ENCODE measurements at places on chromosomes 3 and 15.

DNA sequence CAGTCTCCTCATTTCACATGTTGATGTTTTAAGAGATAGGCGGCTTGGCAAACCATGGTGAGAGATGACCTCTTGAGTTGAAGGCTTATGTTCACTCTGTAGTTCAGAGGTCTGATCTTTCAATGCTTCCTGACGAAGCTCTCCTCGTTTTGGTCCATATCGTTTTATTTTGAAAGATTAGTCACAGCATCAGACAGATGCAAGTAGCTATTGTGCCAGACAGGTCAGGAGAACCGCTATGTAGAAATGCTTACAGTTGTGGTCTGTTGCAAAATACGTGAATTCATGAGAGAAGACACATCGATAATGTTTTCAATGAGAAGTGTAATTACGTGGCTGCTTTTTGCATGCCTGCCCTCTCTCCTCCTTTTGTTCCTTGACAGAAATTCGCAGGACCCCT, 47.5 kb downstream of the CHL1 start:
- DNase-seq = no peak

DNA sequence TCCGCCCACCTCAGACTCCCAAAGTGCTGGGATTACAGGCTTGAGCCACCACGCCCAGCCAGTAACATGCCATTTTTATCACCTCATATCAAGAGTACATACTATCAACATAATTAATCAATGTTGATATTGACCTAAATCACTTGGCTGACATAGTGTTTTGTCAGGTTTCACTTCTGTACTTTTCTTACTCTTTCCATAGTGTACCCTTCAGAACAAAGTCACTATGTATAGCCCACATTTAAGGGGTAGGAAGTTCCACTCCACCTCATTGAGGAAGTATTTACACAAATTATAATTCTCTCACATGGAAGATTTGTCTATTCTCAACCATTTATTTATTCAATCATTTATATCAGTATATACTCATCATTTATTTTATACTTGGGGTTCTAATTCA, 145.2 kb downstream of the STAG1 start:
- no peak for DNase-seq

DNA sequence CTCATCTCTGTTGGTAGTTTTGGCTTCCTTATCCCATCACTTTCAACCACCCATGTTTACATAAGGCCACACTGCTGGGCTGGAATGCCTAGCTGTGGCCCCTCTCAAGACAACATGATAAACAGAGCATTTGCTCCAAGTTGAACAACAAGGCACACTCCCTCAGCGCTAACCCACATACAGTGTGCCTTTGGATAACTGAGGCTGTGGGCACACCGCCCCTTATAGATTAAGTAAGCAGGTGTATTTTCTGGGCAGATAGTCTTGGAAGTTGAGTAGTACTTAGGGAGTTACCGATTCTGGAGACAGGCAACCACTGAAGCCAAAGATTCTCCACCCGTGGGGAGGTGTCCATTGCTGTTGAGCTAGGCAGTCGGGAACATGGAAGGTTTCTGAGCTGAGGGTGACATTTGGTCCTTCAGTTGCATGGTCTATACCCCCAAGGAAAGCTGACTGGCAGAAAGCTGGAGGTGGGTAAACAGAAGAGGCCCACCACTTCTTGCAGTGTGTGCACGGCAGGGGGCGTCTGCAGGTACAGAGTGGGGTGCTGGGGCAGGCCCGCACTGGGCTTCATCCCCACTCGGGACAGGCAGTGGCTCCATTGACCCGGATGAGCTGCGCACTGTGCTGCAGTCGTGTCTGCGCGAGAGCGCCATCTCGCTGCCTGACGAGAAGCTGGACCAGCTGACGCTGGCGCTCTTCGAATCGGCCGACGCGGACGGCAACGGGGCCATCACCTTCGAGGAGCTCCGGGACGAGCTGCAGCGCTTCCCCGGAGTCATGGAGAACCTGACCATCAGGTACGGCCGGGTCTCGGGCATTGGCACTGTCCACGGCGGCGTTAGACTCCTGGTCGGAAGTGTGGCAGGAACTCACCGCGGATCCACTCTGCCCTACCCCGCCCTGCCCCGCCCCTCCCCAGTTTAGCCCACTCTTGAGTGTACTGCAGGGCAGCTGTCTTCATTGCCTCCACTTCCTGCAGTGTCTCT, 16.8 kb downstream of the NOX5 start:
- peak; percentile 65 for DNase-seq

- DNase-seq = peak; percentile 92
These were observed 22.0 kb downstream of the TRPM1 start for GRCh38 chr15:31079519-31079918.

DNA sequence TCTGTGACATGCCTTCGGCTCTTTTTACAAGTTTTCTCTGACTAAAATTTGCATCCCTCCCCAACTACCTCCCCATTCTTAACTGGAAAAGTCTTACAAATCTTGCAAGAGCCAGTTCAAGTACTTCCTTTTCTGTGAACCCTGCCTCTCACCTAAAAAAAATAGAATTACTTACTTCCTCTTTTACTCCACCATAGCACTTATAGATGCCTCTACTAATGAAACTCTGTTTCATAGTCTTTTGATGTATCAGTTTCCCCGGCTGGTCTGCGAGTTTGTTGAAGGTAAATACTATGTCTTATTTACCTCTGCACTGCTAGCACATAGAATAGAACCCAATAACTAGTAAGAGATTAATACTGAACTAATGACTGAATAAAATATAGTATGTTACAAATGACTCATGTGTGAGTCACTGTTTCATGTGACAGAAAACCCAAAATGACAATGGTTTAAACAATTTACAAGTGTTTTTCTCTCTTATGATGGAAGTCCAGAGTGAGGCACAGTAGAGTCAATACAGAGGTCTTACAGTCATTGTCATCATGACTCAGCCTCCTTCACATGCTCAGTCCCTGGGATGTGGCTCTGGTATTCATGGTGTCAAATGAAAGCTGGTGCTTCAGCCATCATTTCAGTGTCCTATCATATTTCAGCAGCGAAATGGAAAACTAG, 393.5 kb downstream of the RSL24D1 start:
- peak; percentile 4 for DNase-seq

DNA sequence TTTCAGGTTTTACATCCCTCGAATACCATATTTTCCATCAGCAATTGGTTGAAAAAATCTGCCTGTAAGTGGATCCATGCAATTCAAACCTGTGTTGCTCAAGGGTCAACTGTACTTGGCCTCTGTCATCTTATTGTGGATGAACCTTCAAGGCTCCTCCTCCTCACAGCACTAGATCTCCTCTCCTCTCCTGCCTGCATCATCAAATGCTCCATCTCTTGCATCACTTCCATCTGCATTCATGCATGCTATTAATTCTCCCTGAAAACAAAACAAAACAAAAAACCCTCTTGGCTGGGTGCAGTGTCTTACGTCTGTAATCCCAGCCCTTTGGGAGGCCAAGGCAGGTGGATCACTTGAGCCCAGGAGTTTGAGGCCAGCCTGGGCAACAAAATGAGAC, 10.1 kb downstream of the BCL2L10 start:
- DNase-seq = peak; percentile 68

- peak; percentile 24 for DNase-seq
These were observed 407.6 kb upstream of the PROK2 start for GRCh38 chr3:72192572-72192971.

DNA sequence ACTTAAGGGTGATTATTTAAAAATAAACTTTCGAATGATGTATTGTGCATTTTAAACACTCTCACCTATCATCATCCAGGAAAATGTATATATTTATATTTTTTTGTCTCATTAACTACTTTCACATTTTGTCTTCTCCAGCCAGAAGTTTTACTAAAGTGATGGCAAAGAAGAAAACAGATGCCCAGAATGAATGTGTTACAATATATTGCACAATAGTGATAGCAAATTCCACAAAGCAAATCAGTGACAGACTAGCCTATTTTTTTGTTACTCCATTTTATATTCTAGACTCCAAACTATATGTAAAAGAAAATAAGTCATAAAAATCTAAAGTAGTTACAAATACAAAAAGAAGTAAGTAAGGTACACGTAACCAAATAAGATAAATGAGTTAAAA, 414.7 kb downstream of the EPHA3 start:
- no peak for DNase-seq

DNA sequence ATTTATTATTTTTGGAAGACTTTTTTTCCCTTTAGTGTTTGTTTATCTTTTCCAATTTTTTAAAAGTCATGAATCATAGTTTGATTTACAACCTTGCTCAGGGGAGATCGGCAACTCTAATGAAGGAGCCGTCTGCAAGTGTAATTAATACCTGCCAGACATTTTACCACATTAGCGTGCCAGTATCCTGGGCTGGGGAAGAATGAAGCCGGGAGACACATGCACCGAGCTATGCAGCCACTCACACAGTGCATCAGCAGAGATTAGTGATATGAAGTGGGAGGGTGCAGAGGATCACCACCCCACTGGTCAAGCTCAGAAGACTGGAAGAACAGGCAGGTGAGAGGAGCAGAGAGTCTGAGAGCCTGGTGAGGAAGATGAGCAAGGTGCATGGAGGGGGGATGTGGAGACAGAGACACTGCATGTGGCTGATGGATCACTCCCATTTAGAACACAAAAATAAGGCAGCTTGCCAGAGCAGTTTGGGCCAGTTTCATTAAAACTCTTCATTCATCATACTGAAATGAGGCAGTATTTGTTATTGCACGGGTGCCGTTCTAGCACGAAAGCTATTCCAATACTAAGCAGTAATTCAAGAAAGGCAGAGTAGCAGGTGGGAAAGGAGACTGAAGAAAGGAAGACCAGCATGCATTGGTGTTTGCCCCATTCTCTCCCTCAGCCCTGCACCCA, 821.6 kb downstream of the TUSC7 start:
- no peak for DNase-seq

DNA sequence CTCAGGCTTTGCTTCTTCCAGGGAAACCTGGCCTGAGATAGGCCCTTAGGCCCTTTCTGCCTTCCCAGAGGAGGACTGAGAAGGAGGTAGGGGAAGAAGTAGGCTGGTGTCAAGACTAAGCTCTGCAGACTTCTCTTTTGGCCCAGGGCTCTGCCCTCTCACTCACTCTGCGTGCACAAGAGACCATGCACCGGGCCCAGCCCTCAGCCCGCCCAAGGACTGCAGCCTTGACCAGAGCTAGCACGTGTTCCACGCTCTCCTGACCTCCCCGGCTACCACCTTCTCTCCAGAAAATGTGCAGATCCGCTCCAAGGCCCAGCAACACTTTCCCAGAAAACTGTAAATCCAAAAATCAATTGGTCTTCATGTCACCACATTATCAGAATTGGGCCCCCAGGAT, 59.8 kb downstream of the SEMA5B start:
- DNase-seq = no peak

DNA sequence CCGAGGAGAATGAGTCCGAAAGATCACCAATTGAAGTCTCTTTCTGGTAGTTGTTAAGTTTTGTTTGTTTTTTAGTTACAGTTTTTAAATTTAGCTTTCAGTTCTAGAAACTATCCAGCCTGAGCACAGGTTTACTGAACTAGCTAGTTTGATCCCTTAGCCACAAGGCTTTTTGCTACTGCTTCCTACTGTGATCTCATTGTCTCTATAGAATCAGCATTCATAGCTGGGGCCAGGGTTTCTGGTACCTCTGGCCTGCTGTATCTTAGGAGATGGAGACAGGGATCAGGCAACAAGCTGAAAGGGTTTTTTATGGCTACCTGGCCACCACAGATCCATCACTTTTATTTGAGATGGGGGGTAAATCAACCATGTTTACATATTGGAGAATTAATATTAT, 37.0 kb downstream of the GOLM2 start:
- no peak for DNase-seq

DNA sequence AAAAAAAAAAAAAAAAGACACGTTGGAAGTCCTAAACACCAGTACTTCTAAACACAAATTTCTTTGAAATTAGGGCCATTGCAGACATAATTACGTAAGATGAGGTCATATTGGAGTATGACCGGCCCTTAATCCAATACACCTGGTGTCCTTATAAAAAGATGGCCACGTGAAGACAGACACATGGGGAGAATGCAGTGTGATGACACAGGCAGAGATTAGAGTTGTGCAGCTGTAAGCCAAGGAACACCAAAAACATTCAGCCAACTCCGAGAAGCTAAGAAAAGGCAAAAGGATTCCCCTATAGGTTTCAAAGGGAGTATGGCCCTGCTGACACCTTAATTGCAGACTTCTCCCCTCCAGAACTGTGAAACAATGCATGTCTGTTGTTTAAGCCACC, 379.0 kb upstream of the PDZRN3 start:
- no peak for DNase-seq

GRCh38 chr3:73060302-73060723, 1.1 kb upstream of the EBLN2 start:
- no peak for DNase-seq

DNA sequence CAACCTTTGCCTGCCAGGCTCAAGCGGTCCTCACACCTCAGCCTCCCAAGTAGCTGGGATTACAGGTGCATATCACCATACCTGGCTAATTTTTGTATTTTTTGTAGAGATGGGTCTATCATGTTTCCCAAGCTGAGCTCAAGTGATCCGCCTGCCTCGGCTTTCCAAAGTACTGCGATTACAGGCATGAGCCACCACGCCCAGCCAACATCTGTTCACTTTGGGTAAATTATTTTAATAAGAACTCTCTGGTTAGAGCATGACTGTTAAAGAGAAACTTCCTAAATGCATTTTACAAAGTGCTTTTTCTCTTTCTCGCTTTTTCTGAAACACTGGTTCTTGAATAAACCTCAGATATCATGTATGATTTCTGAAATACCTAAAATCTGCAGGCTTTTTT, 172.5 kb downstream of the PTPRG start:
- DNase-seq = no peak

DNA sequence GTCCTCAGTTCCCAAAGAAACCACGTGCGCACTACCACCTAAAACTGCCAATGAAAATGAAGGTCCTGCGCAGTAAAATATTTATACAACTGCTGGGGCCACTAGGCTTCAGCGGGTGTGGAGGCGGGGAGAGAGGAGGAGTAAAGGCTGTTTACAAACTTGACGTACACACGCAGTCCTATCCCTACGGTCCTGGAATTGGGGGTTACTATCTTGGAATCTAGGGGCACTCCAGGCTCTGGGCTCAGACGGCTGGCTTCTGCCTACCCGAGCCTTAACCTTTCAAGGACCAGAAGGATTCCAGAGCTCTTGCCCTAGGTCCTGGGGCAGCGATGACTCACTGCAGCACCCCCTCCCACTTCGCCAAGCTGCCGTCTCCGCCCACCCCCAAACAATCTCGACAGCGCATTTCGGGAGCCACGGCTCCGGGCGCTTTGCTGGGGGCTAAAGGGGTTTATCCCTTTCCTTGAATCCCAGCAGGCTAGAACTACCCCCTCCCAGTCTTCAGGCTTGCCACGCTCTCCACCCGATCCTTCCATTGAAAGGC, 3.0 kb downstream of the ADAMTS9 start:
- peak; percentile 4 for DNase-seq

GRCh38 chr15:56866803-56867202, 51.6 kb upstream of the TCF12 start:
- DNase-seq = no peak

All from epithelial cell of esophagus (primary cell).